HCT116 (cell line): ENCODE measurements at places on chromosomes 4 and X. TPM values are rescaled to one million over a fixed set of nuclear protein-coding genes. Genes with fewer than 3 reads are reported as not detected.

The BEX5 gene
- total RNA-seq, result not detected

The GASK1B gene
- 1.3 TPM for total RNA-seq

The TREX2 gene
- total RNA-seq, result 2.9 TPM

The PAQR3 gene
- 32.3 TPM for total RNA-seq

The IL3RA gene
- total RNA-seq, result not detected

The IBSP gene
- total RNA-seq, result not detected

The MAGEB2 gene
- 138 TPM for total RNA-seq

DNA sequence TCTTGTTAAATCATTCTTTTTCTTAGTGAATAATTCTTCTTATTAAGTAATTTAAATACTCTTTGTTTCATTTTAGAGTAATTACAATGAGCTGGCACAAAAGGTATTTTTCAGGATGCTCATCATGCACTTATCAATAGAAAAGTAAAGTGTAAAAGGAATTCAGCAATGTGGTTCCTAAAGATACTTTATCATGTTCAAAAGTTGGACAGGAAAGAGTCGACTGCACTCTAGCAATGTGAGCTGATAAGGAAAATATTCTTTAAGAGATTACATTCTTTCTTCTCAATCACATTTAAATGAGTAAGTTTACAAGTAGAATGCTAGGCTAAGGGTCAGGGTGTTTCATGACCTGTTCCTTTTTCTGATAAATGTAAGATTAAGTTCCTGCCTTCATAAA lies 609.5 kb upstream of the FAM241A start:
- H3K4me1 ChIP-seq, result no peaks in the 10 kb centered on the region
- H3K36me3 ChIP-seq, result no peaks in the 10 kb centered on the region
- no peaks in the 10 kb centered on the region for H3K27me3 ChIP-seq
- H3K27ac ChIP-seq, result no peak overlapping the region
- no peak for DNase-seq

DNA sequence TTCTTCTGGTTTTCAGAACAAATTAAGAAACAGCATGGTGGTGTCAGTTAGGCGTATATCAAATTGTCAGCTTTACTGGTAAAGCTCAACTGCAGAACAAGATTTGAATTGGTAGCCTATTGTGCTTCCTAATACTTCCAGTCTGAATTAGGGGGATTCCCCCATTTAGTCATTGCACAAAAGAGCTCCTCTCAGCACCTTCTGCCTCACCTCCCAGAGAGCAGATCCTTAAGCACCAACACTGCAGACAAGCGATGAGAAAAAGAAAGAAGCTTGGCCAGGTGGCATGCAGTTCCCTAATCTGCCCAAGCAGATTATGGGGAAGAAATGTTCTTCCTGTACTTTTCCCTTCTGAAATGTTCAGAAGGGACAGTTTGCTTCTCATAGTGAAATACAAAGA lies 9.2 kb downstream of the MAP9 start:
- H3K4me3 ChIP-seq, result no peak overlapping the region
- DNase-seq, result no peak
- H3K27me3 ChIP-seq, result no peaks in the 10 kb centered on the region
- H3K27ac ChIP-seq, result no peak overlapping the region
- H3K4me1 ChIP-seq, result no peaks in the 10 kb centered on the region

DNA sequence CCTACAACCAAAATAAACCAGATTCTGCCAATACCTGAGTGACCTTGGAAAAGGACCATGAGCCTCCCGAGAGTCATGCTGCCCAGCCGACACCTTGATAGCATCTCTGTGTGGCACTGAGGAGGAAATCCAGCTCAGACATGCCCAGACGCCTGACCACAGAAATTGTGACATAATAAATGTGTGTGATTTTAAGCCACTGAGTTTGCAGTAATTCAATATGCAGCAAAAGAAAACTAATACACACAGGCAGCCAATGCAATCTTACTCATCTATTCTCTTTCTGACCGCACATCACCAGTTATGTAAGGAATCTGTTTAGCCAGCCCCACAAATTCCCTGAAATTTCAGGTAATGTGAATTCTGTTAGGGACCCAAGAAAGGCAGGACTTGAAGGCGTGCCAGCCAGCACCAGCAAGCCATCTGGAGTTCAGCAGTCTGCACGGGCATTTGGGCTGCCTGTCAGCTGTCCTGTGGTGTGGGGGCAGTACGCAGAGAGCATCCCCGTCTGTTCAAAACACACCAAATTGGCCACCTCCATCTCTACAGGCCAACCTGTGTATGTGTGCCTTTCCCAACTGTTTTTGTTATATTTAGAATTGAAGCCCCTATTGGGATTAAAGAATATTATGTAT lies 176.4 kb downstream of the NLGN4X start:
- no peak for DNase-seq
- no peak overlapping the region for H3K27ac ChIP-seq
- H3K4me3 ChIP-seq, result no peak overlapping the region
- H3K36me3 ChIP-seq, result no peaks in the 10 kb centered on the region
- no peaks in the 10 kb centered on the region for H3K27me3 ChIP-seq
- H3K4me1 ChIP-seq, result no peaks in the 10 kb centered on the region

DNA sequence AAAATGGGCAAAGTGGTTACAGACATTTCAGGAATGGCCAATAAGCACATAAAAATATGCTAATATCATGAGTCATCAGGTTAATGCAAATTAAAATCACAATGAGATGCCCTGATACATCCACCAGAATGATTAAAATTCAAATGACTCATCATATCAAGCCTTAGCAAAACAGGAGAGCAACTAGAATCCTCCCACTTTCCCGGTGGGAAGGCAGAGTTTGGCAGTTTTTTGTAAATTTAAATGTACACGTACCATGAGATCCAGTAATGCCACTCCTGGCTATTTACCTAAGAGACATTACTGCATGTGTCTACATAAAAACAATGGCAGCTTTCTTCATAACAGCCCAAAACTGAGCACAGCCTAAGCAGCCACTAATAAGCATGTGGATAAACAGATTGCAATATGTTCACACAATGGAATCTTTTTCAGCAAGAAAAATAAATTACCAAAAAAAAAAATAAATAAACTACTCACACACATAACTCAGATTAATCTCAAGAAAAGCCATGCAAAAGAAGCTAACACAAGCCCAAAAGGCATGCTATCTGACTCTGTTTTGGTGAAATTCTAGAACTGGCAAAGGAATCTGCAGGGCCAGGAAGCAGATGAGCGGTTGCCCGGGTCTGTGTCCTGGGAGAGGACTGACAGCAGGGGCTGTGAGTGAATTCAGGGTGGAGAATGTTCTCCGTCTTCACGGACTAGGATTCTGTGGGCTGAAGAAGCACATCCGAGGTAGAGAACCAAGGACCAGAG lies 48.8 kb downstream of the AFAP1 start:
- H3K4me3 ChIP-seq, result no peak overlapping the region
- no peak for DNase-seq
- H3K4me1 ChIP-seq, result peaks cover 5% of the 10 kb centered on the region; the same call in 1 of the 2 replicates
- H3K27me3 ChIP-seq, result no peaks in the 10 kb centered on the region
- H3K27ac ChIP-seq, result no peak overlapping the region
- no peaks in the 10 kb centered on the region for H3K36me3 ChIP-seq

DNA sequence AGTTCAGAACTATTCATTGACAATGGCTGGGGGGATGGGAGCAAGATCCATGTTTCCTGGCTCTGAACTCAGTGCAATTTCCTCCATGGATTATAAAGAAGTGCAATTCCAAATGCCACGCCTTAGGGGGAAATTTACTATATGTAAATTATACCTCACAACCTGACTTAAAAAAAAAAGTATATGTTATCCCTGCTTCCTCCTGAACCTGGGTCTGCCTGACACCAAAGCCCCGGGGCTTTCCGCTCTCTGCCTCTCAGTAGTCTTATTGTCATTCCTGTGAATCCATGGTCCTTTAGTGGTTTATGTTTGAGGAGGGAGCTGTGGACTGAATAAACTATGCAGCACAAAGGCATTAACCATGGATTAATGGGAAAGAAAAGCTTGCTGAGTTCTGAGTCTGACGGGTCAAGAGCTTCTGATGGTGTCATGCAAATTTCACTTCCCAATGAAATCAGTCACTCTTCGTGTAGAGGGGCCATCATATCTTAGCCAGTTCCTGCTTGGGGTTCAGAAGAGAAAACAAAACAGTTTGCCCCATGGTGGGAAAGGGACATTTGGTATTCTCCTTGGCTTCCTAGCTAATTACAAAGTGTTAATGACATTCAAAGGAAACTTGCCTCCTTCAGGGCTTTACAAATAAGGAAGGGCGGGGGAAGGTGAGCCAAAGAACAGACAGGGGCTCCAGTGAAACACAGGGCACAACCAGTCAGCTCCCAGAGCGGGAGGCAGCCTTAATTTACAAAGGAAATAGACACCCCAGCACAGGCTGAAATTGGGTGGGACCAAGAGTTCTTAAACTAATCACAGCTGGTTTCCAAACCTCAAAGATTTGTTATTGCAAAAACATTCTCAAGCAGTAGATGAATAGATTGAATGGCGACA lies 14.3 kb downstream of the FAM9C start:
- H3K27ac ChIP-seq, result peak overlapping the region; percentile 73; the same call in 1 of the 2 replicates
- no peak for DNase-seq
- no peaks in the 10 kb centered on the region for H3K27me3 ChIP-seq
- H3K4me3 ChIP-seq, result peak overlapping the region; percentile 38; the same call in 1 of the 2 replicates
- H3K4me1 ChIP-seq, result peaks cover 24% of the 10 kb centered on the region

- no peaks in the 10 kb centered on the region for H3K36me3 ChIP-seq
- H3K27me3 ChIP-seq, result no peaks in the 10 kb centered on the region
- H3K4me3 ChIP-seq, result no peak overlapping the region
- no peak overlapping the region for H3K27ac ChIP-seq
- DNase-seq, result no peak
Measured at GRCh38 chr4:67651536-67651935, 49.4 kb downstream of the UBA6 start.

DNA sequence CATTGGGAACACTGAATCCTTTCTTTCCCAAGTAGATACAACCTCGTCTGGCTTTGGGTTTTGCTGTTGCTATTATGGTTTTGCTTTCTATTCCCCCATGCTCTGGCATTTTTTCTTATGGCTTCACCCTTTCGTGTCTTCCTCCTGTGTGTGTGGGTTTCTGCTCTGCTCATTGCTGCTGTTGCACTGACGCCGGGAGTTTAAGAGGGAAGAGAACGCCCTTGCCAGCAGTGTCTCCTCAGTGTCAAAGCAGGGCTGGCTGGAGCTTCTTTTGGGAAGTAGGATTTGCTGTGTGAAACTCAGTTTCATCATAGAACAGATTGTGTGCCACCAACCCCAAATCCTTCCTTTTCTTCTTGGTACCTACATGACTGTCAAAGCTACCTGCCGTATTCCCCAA lies 63.7 kb downstream of the CLDN22 start:
- no peak overlapping the region for H3K27ac ChIP-seq
- H3K27me3 ChIP-seq, result no peaks in the 10 kb centered on the region
- H3K4me3 ChIP-seq, result no peak overlapping the region
- H3K36me3 ChIP-seq, result 0 out of 2 replicates have a peak, but pooled peaks cover 2% of the 10 kb centered on the region
- no peaks in the 10 kb centered on the region for H3K4me1 ChIP-seq
- DNase-seq, result no peak

GRCh38 chr4:150960079-150960478 lies 55.0 kb downstream of the LRBA start:
- 0 out of 2 replicates have a peak, but pooled peaks cover 4% of the 10 kb centered on the region for H3K36me3 ChIP-seq
- H3K4me3 ChIP-seq, result no peak overlapping the region
- H3K27ac ChIP-seq, result no peak overlapping the region
- no peaks in the 10 kb centered on the region for H3K4me1 ChIP-seq
- DNase-seq, result no peak
- no peaks in the 10 kb centered on the region for H3K27me3 ChIP-seq

- no peak for DNase-seq
- no peak overlapping the region for H3K4me3 ChIP-seq
- H3K4me1 ChIP-seq, result no peaks in the 10 kb centered on the region
- H3K27ac ChIP-seq, result no peak overlapping the region
- no peaks in the 10 kb centered on the region for H3K27me3 ChIP-seq
- H3K36me3 ChIP-seq, result 0 out of 2 replicates have a peak, but pooled peaks cover 3% of the 10 kb centered on the region
Measured at GRCh38 chr4:105461621-105462382, 12.1 kb downstream of the PPA2 start.

GRCh38 chrX:26146024-26146423 lies 7.9 kb downstream of the MAGEB18 start:
- H3K4me3 ChIP-seq, result no peak overlapping the region
- H3K27me3 ChIP-seq, result no peaks in the 10 kb centered on the region
- no peak overlapping the region for H3K27ac ChIP-seq

DNA sequence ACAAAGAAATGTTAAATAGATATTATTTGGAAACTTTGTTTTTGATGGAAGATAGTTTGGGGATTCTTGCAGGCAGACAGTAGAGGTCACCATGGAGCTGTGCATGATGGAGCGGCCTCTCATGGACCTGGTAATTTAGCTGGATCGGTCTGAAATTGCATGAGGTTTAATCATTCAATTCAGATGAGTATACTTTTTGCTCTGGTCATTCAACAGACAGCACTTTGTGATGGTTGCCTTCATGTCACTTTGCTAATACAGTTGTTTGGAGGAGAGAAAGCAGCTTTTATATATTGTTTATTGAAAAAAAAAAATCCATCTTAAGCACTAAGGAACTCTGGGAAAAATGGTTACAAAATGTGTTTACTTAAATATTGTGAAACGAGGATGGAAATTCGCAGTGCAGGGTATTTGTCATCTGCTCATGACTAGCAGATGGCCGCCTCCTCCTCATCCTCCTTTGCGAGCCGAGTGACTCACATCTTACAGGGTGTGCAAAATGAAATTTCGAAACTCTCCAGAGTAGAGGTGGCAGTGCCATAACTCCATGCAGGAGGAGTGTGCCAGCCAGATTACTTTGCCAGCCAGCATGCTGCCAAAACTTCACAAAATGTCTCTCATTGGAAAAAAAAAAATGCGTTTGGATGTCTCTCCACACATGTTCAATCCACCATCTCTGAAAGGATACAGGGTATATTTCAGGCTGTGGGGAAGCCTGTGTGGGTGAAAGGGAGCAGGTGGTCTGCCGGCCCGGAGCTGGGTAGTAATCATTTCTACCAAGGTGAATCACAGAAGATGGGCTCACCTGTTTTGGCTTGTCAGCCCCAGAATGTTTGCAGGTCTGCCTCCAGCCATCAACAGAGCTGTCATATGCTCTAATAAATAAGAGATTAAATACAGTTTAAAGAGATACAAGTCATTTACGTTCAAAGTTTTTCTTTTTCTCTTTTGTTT lies 314.9 kb upstream of the DIPK2B start:
- DNase-seq, result peak; percentile 62
- H3K4me1 ChIP-seq, result peaks cover 32% of the 10 kb centered on the region
- no peaks in the 10 kb centered on the region for H3K27me3 ChIP-seq

DNA sequence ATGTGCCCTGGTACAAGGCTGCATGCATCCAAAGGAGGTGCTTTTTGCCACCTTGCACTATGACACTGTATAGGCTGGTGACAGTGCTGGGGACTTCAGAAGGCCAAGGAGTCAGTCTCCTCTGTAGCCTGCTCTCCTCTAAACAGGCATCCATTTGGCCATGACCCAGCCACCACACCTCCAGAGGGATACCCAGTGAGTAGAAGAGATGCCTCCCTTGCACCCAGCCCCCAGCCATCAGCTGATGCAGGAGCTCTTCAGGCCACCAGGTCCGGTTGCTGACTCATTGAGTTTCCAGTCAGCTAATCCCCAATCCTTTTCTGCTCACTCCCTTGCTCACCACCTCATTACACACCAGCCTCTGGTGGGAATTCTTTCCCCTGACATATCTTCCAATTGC lies 99.8 kb downstream of the PJA1 start:
- no peak overlapping the region for H3K4me3 ChIP-seq
- no peak overlapping the region for H3K27ac ChIP-seq
- no peaks in the 10 kb centered on the region for H3K4me1 ChIP-seq
- DNase-seq, result no peak
- no peaks in the 10 kb centered on the region for H3K36me3 ChIP-seq

- no peak overlapping the region for H3K4me3 ChIP-seq
- DNase-seq, result no peak
- H3K27ac ChIP-seq, result no peak overlapping the region
- no peaks in the 10 kb centered on the region for H3K4me1 ChIP-seq
- no peaks in the 10 kb centered on the region for H3K27me3 ChIP-seq
Measured at GRCh38 chrX:9087271-9088040, 53.5 kb upstream of the FAM9B start.
